Spinal cord (tissue), 10 donors: ENCODE measurements at places on chromosomes 7 and 10. TPM values are rescaled to one million over a fixed set of nuclear protein-coding genes. Genes with fewer than 3 reads are reported as not detected.

- DNase-seq = no peak
Observed at GRCh38 chr10:35605191-35605590, at the start of gene GJD4. Gene GJD4 (plus strand): TSS chr10:35605341. CDS start chr10:35605568, 227 bp downstream.

DNA sequence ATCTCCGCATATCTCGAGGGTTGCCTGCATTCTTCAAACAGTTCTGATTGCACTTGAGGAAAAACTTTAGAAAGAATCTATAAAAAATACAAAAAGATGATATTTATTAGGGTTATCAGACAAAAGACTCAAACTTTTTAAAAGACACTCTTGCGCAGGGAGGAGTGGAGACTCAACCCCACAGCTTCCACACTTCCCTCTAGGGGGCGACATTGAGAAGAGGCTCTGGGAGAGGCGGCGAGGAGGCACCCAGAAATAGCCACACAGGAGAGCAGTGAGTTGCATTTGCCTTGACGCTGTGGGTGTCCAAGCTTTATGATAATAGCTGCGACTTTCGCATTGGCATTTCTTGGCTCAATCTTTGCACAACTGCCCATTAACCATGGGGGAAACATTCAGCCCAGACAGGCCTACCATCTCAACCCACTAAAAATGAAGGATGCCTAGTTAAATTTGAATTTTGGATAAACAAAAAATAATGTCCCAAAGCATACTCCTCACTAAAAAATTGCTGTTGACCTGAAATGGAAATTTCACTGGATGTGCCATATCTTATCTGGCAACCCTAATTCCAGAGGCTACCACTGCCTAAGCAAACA, 86.2 kb downstream of the EBF3 start:
- DNase-seq = no peak

DNA sequence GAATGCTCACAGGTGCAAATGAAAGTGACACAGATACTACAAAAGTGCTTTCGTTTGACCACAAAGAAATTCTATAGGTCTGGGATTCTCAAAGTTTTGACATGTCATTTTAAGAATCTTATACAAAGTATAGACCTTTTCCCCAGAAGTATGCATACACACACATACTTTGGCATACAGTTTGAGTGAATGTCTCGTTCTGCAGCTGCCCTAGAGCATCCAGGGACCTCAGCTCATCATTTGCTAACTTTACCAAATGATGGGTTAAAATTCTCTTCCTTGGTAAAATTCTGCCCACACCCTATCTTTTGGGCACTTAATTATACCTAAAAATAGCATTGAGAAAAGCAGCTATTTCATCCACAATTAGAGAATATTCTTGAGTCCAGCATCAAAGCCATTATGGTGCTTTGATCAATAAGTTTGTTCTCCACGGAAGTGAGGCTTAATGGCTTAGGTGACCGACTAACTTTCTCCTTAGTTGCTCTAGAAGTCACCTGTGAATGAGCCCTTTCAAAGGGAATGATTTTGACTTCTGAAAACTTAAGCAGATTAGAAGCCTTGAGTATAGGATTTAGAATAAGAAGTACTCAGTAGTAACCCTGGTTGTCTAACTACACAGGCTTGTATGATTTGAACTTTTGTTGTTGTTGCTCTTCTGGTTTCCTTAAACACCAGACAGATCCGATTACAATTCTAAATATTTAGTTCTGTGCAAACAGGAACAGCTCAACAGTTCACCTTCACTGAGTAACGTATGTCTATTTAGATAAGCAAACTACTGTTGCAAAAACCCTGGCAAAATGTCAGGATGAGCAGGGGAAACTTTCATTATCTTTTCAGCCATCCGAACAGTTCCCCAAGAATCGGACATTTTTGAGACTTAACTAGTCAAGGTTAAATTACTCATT, 70.6 kb downstream of the CNNM2 start:
- no peak for DNase-seq

GRCh38 chr10:127102176-127102575, 94.2 kb downstream of the INSYN2A start:
- no peak for DNase-seq

Gene CYP2C19
- total RNA-seq = 0.22 TPM
